ENCODE measurements at places on chromosomes 1 and 21.
A peak's percentile ranks its signal among the peaks of the same experiment; 100 is the strongest.

DNA sequence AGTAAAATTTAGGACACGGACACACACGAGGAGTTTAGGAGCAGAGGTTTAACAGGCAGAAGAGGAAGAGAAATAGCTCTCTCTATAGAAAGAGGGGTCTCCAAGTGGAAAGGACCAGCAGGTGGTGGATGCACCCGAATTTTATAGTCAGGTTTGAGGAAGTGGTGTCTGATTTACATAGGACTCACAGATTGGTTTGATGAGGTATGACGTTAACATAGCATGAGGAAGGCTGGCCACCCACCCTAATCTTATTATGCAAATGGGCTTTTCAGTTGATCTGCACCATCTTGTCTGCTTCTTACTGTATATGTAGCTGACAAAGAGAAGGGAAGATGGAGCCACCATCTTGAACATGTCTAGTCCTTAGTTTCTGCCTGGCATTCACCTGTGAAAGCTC is 52.5 kb upstream of the RGS2 start:
- DNase-seq = no peak

DNA sequence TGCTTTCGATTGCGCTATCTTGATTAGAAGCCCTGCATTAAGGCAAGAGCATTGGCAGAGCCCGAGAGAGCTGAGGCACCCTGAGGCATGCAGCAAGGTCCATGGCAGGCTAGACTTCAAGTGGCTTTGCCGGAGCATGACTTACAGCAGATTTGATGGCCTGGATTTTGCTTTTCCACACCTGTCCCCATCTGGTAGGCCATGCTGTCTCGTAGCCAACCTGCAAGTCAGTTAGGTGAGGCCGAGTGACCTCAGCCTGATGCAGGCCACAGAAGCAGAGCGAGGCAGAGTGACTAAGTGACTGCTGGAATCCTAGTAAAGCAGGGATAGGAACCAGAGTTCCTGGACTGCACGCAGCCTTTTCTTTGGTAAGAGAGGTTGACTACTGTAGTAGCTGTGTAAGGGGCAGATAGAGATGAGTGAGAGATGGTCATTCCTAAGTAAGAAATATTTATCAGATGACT is 148.9 kb downstream of the PBX1 start:
- DNase-seq = no peak

DNA sequence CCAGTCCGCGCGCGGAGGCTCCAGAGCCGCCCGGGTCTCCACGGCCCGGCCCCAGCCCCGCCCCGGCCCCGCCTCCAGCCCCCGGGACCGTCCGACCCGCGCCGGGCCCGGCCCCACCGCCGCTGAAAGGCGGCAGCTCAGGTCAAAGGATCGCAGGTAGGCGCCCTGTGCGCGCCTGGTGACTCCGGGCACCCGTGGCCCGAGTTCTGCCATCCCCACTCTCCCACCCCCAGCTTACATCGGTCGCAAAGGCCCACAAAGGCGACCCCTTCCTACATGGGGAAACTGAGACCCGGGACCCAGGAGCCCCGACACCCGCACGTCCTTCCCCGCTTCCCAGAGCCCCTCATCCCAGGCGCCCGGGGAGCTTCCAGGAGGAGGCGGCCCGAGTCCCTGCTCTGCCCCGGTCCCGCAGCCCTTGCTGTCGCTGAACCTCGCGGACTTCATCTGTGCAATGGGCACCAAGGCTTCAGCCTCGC is at the start of gene TMEM200B:
Gene TMEM200B, minus strand, starts transcription at position 17 of the 479 bp plus-strand sequence. CDS start 2,075 bp downstream, outside the sequence.
- no peak for DNase-seq

DNA sequence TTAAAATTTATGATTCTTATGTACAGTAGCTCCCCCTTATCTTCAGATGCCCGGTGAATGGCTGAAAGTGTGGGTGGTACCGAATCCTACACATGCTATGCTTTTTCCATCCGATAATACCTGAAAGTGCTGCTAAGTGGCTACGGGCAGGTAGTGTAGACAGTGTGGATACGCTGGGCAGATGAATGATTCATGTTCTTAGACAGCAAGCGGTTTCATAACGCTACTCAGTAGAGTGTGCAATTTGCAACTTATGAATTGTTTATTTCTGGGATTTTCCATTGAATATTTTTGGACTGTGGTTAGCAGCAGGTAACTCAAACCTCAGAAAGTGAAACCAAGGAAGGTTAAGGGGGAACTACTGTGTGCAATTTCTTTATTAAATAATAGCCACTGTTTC is 7.5 kb downstream of the PCP4 start:
- DNase-seq = no peak

GRCh38 chr1:224804220-224804619 is 125.3 kb upstream of the DNAH14 start:
- peak; percentile 41 for DNase-seq

DNA sequence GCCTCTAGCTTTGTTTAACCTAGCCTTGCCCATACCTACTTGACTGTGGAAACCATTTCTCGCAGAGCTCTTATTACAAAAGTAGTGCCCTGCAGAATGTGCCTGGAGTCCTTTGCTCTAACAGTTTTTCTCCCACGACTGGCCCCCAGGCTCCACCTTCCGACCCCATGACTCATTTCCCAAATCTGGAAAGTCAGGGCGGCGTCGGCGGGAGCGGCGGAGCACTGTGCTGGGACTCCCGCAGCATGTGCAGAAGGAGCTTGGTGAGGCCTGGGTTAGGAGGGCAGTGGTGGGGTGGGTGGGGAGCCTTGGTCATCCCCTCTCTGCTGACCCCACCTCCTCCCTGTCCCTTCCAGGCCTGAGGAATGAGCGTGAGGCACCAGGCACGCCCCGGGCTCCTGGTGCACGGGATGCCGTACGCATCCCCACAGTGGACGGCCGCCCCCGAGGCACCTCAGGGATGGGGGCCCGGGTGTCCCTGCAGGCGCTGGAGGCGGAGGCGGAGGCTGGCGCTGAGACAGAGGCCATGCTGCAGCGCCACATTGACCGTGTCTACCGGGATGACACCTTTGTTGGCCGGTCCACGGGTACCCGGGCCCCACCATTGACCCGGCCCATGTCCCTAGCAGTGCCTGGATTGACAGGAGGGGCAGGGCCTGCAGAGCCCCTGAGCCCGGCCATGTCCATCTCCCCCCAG is 47.5 kb downstream of the YARS1 start:
- DNase-seq = no peak

DNA sequence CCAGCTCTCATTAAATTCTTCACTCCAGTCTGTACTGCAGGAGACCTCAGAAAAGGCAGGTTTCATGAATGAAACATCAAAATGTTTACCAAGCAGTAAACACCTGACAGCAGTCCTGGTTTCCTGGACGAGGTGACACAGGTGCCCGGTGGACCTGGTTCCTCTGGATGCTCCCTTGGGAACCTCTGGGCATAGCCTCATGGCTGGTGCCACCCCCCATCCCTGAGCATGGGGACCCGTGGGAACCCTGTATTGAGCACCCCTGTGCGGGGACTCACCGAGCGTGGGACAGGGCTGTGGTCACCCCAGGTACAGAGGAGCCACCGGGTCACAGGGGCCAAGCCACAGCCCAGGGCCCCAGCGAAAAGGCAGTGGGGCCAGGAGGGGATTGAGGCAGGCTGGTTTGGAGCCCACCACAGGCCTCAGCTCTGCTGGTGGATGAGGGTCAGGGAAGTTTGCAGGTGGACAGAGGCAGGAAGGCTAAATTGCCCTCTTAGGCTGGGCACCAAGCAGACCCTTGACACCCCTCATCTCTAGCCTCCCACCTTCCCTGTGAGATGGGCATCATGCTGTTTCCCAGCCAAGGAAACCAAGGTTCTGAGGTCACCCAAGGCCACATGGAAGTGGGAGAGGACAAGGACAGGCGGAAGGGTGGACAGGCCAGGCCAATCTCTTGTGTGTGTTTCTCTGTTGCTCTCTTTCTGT is 158.4 kb downstream of the PTPRU start:
- DNase-seq = no peak
